ENCODE measurements at places on chromosomes 1 and 21.

DNA sequence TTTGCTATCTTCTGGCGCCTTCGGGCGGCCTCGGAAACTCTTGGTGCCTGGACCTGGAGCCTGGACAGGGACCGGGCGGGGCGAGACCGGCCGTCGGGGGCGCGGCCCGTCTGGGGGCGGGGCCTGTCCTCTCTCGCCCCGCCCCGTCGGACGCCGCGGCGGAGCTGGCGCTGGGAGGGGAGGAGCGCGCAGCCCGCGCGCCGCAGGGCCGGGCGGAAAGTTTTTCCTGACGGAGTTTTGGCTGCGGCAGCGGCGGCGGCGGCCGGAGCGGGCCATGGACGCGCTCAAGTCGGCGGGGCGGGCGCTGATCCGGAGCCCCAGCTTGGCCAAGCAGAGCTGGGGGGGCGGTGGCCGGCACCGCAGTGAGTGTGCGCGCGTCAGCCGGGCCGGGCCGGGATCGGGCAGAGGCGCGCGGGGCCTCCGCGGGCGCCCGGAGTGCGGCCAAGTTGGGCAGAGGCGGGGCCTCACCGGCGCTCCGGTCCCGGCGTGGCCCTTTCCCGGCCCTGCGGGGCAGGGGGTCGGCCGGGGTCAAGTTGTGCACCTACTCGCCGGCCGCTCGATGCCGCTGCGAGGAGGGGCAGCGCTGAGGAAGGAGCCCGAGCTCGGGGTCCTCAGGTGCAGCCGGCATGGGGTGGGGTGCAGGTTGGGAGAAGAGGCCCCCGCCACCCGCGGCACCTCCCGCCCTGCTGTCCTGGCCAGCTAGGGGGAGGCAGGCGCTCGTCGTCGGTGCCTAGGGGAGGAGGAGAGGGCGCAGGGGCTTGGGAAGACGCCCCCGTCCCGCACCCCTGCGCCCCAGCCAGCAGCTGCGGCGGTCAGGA, at the start of gene LDLRAP1:
TSS of gene LDLRAP1 (plus strand) at position 182 of the 818 bp plus-strand sequence. CDS start at position 275, 93 bp downstream.
- DNase-seq = no peak

DNA sequence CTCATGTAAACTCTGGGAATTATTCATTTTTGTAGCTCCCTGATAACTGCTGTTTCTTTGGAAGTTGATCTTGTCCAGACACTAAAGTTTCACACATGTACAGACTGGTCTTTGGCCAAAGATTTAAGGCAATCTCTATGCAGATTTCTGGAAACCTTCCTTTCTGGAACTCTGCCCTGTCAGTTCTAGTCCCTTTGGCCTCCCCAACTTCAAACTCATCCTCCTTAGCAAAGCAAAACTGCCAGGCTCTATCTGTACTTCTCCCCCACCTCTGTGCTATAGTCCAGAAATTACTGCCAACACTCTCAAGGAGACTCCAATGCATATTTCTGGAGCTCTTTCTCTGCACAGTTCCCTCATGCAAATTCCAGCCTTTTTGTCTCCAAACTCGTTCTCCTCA, 36.5 kb downstream of the C1orf198 start:
- no peak for DNase-seq

DNA sequence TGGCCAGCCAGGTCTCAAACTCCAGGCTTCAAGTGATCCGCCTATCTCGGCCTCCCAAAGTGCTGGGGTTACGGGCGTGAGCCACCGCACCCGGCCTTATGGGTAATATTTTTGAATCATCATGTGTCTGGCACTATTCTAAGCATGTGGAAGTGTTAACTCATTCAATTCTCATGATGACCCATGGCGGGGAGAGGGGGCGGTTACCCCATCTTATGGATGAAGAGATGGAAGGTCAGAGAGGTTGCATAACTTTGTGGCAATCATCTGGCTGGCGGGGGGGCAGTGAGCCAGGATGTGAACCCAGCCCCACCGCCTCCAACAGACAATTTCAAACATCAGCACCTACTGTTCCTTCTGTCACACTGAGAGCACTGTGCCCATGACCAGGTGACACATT, 11.5 kb upstream of the TAS1R2 start:
- no peak for DNase-seq

DNA sequence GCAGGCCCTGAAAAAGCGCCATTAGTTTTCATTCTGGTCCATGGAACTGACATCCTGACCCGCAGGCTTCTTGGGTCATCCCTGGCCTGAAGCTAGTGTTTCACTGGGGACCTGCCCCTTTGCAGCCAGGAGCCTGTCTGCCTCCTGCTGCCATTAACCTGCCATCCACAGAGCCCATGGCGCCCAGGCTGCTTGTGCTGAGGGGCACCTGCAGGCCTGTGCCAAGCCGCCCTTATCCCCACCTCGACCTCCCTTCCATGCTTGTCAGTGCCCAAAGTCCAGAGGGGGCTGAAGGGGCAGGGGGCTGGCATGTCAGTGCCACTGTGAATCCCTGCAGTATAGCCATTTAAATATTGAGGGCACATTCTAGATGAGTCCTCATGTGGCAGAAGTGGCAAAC, 207.6 kb upstream of the USP25 start:
- no peak for DNase-seq

DNA sequence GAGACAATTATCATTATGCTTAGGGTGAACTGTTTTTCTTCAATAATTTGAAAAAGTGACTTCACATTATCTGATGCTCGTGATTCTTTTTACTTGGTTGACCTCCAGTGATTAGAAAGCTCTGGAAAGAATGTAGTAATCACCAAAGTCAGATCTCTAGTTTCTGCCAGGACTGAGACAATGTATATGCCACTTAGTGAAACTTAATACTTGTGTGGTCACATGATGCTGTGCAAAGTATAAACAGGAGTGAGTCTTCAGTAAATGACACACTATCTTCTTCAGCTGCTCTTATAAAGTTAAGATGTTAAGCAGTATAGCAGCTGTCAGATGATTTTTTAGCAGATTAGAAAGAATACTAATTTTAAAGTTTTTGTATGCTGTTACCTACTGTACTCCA, 17.2 kb downstream of the VCAM1 start:
- DNase-seq = no peak

GRCh38 chr1:74003806-74004205, 194.2 kb downstream of the LRRIQ3 start:
- no peak for DNase-seq

- no peak for DNase-seq
Observed at GRCh38 chr1:226034482-226034881, 28.0 kb upstream of the H3-3A start.

DNA sequence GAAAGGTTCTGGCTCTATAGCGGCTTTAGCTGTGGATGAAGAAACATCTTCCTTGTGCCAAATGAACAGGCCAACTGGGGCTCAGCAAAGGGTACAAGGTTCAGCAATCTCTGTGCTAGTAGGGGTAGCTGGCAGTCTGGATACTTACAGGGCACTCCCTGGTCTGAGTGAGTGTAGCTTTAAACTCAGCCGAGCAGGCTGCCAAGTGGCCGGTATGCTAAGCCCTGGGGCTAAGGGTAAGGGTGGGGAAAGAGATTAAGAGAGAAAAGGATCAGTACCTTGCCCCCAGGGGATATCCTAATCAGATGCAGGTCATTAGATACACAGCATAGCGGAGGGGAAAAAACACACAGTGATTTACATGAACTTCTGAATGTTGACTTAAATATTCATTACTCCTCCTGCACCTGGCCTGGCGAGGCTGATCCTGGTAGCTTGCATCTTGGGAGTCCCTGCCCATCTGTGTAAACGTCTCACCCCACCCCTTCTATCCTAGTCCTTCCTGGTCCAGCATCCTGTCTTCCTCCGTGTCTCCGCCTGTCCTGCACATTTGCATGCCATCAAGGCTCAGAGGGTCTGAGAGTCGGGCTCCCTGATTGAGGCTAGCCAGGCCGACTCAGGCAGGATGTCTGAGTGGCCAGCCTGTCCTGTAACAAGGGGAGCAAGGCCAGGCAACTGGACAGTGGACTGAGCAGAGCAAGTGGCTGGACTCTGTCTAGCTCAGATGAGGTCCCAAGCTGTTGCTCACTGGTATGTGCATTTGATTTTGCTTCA, 39.5 kb upstream of the CNTN2 start:
- DNase-seq = no peak

GRCh38 chr1:44625348-44625747, 48.9 kb downstream of the TMEM53 start:
- no peak for DNase-seq

All from NCI-H1930 (cell line).